ENCODE measurements at places on chromosomes 5 and 9. TPM values are rescaled to one million over a fixed set of nuclear protein-coding genes. Genes with fewer than 3 reads are reported as not detected.

The CDKN2B-AS1 gene
- 0.53 TPM for total RNA-seq

The SLC4A9 gene
- not detected for total RNA-seq

The GDA gene
- not detected for total RNA-seq

The ABCA2 gene
- total RNA-seq, result 52.2 TPM

The FSTL4 gene
- not detected for total RNA-seq

The FAM81B gene
- total RNA-seq, result not detected

The TGFBI gene
- 671 TPM for total RNA-seq

The CTSV gene
- total RNA-seq, result 0.86 TPM

The DMGDH gene
- total RNA-seq, result 1.9 TPM

The GMCL2 gene
- total RNA-seq, result not detected

The OBP2A gene
- not detected for total RNA-seq

The CARTPT gene
- not detected for total RNA-seq

The PCDHGA3 gene
- total RNA-seq, result not detected

The LTC4S gene
- total RNA-seq, result 0.89 TPM

The SLC25A25 gene
- 20.2 TPM for total RNA-seq

The CCDC69 gene
- 6.3 TPM for total RNA-seq

The ABO gene
- not detected for total RNA-seq

The CNTFR gene
- 0.86 TPM for total RNA-seq

The IFNA2 gene
- total RNA-seq, result not detected

The ENTR1 gene
- 52.8 TPM for total RNA-seq

The CTNND2 gene
- not detected for total RNA-seq

The NTNG2 gene
- 0.58 TPM for total RNA-seq

The LHX3 gene
- total RNA-seq, result not detected

The PAPPA gene
- total RNA-seq, result 7.3 TPM

The PCDHGB6 gene
- total RNA-seq, result 0.89 TPM

The DDX4 gene
- total RNA-seq, result not detected

The PTPRD gene
- total RNA-seq, result 3.5 TPM

The GPX3 gene
- total RNA-seq, result 2.7 TPM
